Suppressor macrophage treated with lipopolysaccharide for 4 hours (primary cell): ENCODE measurements at places on chromosomes 12 and 14.

DNA sequence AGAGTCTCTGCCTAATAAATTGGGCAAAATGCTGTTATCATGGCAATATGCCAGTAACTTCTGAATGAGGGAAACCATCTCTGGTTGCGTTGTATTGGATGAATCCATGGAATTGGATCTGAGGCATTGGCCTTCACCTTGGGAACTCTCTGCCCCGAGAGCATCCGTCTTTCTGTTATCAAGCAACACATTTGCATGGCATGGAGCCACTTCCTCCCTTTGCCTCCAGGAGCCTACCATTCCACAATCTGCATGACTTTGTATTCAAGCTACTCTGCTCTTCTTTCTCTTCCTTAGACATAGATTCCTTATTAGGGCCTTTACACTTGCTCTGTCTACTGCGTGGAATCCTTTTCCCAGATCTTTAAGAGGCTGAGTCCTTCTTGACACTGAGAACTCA lies 57.2 kb downstream of the RIC8B start:
- no peak for DNase-seq

- no peak for DNase-seq
Observed at GRCh38 chr12:84658877-84659276, 253.7 kb downstream of the SLC6A15 start.

DNA sequence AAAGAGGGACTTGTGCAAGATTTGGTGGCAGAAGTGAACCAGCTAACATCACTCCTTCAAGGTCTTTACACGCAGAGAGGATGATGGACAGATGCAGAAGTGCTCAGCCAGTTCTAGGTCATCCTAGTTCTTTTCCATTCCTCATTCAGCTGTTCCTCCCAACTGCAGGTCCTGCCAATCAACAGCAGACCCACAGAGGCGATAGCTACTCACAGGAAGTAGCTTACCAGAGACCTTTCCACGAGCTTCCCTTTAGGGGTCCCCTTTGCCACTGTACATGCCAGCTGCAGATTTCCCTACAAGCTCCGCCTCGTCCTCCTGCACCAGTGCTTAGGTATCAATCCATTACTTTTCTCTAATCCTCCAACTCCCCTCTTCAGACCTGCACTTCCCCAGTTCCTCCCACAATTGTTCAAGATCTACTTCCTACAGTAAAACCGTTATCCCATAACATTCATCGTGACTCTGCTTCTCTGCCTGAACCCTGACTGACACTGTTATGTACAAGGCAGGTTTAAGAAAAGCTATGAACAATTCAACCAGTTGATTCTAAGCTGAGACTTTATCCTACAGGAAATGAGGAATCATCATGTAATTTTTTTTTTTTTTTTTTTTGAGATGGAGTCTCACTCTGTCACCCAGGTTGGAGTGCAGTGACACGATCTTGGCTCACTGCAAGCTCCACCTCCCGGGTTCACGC lies 22.5 kb downstream of the RECQL start:
- DNase-seq, result no peak

- DNase-seq, result no peak
Observed at GRCh38 chr12:52311285-52311648, 9.9 kb downstream of the KRT83 start.

- DNase-seq, result no peak
Observed at GRCh38 chr14:28083389-28083788, 683.2 kb upstream of the FOXG1 start.

- no peak for DNase-seq
Observed at GRCh38 chr12:121289962-121290361, 6.5 kb downstream of the CAMKK2 start.
